ENCODE measurements at places on chromosomes 2 and 18. TPM values are rescaled to one million over a fixed set of nuclear protein-coding genes. Genes with fewer than 3 reads are reported as not detected.
A peak's percentile ranks its signal among the peaks of the same experiment; 100 is the strongest.

Gene AAMP
- total RNA-seq: 96.9 TPM

Gene OSGEPL1
- total RNA-seq: 3.7 TPM

Gene CABLES1
- 0.07 TPM for total RNA-seq

Gene IL1F10
- total RNA-seq: not detected

Gene ABCG5
- not detected for total RNA-seq

Gene ERBB4
- not detected for total RNA-seq

Gene EMILIN2
- total RNA-seq: 0.34 TPM

Gene IL18RAP
- 5.2 TPM for total RNA-seq

DNA sequence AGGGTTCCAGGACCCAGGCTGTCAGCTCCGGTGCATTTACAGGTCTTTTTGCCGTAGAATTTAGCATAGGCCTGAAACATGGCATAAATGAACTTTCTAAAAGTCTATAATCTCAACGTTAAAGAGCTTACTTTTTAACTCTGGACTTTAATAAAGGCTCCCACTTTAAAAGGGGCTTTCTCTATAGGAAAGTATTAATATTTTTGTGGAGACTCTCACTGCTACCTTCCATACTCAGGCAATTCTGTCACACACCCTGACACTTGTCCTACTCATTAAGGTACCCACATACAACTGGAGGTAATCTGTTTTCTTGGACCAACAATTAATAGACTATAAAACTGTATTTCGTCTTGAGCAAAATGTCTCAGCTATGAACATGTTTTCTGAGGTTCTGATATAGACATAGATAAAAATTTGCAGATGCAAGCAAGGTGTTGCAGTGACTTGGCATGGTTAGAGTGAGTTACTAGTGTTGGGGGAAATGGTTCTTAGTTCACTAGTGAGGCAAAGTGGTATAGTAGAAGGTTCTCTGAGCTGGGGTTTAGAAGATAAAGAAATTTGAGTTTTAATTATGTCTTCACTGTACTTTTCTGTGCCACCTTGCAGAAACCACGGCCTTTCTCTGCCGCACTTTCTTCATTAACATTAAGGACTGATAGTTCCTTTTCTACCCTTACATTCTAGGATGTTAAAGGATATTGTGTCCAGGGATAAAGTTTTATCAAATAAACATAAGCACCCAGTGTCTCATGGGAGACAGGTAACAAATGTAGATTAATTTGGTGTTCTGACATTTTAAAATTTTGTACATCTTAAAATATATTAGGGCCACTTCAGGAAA is 10.8 kb upstream of the NR4A2 start:
- no peaks in the 10 kb centered on the region for H3K36me3 ChIP-seq
- no peaks in the 10 kb centered on the region for H3K27me3 ChIP-seq
- H3K27ac ChIP-seq: peak overlapping the region; percentile 98
- peak; percentile 61 for DNase-seq
- peaks cover 30% of the 10 kb centered on the region for H3K4me1 ChIP-seq
- peak overlapping the region; percentile 88 for H3K4me3 ChIP-seq

- no peaks in the 10 kb centered on the region for H3K27me3 ChIP-seq
- H3K36me3 ChIP-seq: no peaks in the 10 kb centered on the region
- H3K4me1 ChIP-seq: no peaks in the 10 kb centered on the region
- H3K4me3 ChIP-seq: no peak overlapping the region
Observed at GRCh38 chr2:180675170-180675569, 305.2 kb upstream of the UBE2E3 start.

DNA sequence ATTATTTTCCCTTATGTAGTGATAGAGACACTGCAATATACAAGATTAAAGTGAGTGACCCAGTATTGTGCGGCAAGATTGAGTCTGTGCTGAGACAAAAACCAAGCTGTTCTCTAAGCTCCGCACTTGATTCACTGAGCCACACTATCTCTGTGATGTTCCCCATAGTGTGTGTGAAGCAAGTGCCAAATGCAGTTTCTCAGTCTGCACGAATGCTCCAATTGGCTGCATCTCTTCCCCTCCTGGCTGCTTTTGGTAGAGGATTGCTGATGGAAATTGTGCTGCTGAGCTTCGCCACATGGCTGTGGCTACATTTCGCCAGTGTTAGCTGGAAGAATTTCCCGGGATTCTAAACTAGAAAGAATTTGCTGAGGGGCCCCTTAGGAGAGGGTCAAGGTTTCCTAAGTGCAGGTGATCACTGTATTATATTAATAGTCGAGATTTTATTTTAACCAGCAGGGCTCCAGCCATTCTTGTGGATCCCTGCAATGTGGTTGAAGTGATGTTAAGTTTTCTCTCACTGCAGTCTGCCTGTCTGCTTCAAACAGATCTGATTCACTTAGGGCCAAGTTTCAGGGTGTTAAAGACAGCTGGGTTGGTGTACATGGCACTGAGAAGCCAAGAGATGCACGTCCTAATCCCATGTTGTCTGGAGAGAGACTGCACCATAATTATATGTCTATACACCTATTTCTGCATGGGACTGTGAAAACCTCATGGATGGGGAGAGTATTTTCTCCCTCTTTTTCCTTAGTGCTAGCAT is 317.2 kb downstream of the DCC start:
- DNase-seq: no peak
- no peaks in the 10 kb centered on the region for H3K27me3 ChIP-seq
- no peaks in the 10 kb centered on the region for H3K36me3 ChIP-seq
- H3K4me3 ChIP-seq: no peak overlapping the region

DNA sequence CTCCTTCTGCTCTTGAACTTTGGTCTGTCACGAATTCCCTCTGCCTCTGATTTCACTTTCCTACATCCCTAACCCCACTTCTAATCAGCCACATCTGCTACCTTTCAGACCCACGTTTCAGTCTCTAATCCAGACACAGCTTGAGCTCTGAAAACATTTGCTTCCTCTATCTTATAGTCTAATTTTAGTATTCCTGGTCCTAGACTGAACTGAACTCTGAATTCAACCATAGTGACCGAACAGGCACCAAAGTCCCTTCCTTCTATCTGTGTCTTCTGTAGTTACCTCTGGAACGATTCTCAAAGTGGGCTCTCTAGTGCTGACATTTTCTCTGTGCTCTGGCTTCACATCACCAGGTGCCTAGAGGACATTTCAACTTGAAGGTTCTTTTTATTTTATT is 156.2 kb downstream of the PDE11A start:
- DNase-seq: no peak
- H3K27me3 ChIP-seq: no peaks in the 10 kb centered on the region
- no peaks in the 10 kb centered on the region for H3K4me1 ChIP-seq
- H3K4me3 ChIP-seq: no peak overlapping the region

DNA sequence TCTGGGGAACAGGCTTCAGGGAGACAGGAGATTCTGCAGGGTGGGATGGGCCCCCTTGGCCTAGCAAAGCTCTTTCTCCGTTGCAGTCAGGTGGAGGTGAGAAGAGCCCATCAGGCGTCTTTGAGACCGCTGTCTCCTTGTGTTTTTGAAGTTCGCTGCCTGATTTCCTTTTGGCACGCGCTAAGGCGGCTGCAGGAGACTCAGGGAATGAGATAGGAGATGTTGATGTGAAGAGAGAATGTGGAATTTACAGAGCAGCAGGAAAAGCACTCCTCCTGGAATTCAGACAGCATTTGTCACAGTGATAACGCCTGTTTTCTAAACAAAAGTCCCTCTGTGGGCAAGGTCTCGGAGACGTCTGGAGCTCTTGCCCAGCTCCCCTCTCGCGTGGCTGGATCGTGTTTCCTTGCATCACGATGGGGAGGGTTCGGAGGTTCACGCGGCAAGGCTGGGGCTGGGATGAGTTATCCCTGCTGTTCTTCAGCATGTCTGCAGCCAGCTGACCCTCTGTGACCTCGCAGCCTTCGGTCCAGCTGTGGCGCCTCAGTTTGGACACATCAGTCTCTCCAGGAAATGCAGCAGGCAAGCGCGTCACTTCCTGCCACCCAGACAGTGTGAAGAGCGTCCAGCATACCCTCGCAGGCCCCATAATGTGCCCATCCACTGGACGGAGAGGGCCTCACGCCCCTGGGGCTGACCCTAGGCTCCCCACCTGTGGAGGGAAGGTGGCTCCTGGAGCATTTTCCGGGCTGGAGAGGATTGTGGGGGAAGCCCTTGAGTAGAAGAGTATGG is 30.2 kb downstream of the GLI2 start:
- DNase-seq: no peak
- H3K27ac ChIP-seq: no peak overlapping the region
- peaks cover 79% of the 10 kb centered on the region for H3K27me3 ChIP-seq
- no peaks in the 10 kb centered on the region for H3K4me1 ChIP-seq

- H3K36me3 ChIP-seq: no peaks in the 10 kb centered on the region
- no peaks in the 10 kb centered on the region for H3K4me1 ChIP-seq
- no peak overlapping the region for H3K4me3 ChIP-seq
- H3K27me3 ChIP-seq: no peaks in the 10 kb centered on the region
- DNase-seq: no peak
- H3K27ac ChIP-seq: no peak overlapping the region
Observed at GRCh38 chr2:184394642-184395041, 203.7 kb upstream of the ZNF804A start.

DNA sequence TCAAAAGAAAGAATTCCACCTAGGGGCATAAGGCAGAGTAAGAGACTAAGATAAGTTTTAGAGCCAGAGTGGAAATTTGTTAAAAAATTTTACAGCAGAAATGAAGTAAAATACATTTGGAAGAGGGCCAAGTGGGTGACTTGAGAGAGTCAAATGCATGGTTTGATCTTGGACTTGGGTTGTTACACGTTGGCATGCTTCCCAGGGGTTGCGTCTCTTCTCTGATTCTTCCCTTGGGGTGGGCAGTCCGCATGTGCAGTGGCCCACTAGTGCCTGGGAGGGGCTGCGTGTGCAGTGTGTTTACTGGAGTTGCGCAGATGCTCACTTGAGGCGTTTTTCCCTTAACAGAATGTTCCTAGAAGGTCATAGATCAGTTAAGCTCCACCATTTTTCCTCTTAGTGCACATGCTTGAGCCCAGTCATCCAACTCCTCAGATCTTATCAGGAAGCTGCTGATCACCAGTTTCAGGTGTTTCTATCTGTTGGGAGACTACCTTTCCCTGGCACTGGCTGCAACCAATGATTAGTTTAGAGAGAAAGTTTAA is 13.1 kb downstream of the SEH1L start:
- H3K27ac ChIP-seq: peak overlapping the region; percentile 45
- DNase-seq: no peak
- no peak overlapping the region for H3K4me3 ChIP-seq
- H3K36me3 ChIP-seq: peaks cover 84% of the 10 kb centered on the region
- no peaks in the 10 kb centered on the region for H3K27me3 ChIP-seq

DNA sequence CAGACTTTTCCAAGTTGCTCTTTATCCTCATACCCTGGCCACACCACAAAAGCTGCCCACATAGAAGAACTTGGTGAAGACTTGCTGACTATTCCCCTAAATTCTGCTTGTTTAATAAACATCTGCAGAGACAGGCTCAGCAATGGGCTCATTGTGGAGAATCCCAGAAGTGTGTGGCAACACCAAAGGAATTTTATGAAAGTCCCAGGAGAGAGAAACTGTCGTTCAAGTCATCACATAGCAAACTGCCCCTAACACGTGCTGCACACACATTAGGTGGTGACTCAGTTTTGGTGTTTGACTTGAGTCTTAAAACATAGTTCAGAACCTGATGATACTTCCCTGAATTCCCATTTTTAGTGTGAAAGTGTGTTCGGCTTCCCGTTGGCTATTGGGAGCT is 38.6 kb downstream of the CYP1B1 start:
- no peaks in the 10 kb centered on the region for H3K4me1 ChIP-seq
- H3K4me3 ChIP-seq: no peak overlapping the region
- H3K27ac ChIP-seq: no peak overlapping the region
- no peaks in the 10 kb centered on the region for H3K36me3 ChIP-seq
- peaks cover 15% of the 10 kb centered on the region for H3K27me3 ChIP-seq

- no peaks in the 10 kb centered on the region for H3K4me1 ChIP-seq
- H3K36me3 ChIP-seq: peaks cover 19% of the 10 kb centered on the region
- no peaks in the 10 kb centered on the region for H3K27me3 ChIP-seq
- H3K27ac ChIP-seq: no peak overlapping the region
- no peak for DNase-seq
Observed at GRCh38 chr2:111236025-111236424, 115.3 kb downstream of the BCL2L11 start.

DNA sequence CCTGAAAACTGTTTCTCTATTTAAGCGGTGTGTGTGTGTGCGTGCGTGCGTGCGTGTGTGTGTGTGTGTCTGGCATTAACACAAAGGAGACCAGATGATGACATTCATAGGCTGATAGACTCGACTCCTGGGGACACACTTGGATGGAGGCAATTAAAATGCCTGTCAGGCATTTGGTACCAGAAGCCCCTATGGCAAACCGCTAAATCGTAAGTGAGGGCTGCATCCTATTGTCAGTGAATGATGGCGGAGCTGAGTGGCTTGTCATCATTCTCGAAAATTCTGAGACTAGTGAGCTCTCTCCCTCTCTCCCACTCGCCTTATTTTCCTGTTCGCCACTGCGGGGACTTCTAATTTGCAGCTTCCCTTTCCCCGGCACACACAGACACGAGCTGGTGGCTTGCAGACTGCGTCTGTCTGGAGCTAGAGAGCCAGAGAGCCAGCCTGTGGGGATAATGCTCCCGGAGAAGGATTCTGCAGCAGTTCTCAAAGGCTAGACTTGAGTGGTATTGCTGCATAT is 155.4 kb downstream of the MAP2 start:
- no peaks in the 10 kb centered on the region for H3K27me3 ChIP-seq
- H3K36me3 ChIP-seq: no peaks in the 10 kb centered on the region
- H3K27ac ChIP-seq: no peak overlapping the region
- no peak for DNase-seq
- no peaks in the 10 kb centered on the region for H3K4me1 ChIP-seq

DNA sequence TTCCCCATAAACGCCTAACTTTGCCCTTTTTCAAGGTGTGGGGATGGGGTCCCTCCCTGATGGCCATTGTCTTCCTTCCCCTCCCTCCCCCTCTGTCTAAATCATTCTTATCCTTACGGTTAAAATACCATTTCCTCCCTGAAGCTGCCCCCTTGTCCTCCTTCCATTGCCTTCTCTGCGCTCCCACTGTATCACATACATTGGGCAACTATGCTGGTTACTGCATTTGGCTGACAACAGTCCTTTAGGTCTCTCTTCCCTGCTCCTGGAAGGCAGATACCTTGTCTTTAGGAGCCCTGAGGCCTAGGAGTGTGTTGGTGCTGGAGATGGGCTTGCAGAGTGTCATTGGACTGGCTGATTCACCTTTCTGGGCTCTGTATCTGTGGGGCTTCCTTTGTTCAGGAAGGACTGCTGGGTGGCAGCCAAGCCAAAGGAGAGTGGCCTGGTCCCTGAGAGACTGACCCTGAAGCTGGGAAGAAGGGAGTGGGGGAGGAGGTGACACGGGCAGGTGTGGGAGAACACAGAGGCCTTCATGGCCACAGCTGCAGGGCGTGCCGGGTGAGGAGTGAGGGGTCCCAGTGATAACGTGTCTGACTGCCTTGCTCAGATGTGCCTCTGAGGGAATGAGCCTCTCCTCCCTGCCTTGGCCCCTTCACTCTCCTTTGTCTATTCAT is 2.2 kb downstream of the WNT6 start:
- H3K4me1 ChIP-seq: peaks cover 3% of the 10 kb centered on the region
- H3K36me3 ChIP-seq: no peaks in the 10 kb centered on the region
- no peak overlapping the region for H3K27ac ChIP-seq
